ENCODE measurements at places on chromosomes 3 and 15. TPM values are rescaled to one million over a fixed set of nuclear protein-coding genes. Genes with fewer than 3 reads are reported as not detected.

The ZPLD1 gene
- not detected for total RNA-seq

The FETUB gene
- total RNA-seq: not detected

The SLC28A2 gene
- total RNA-seq: not detected

The MLF1 gene
- total RNA-seq: 212 TPM

The CD86 gene
- 3.7 TPM for total RNA-seq

The SSUH2 gene
- 1.00 TPM for total RNA-seq

The PRKCI gene
- 15.9 TPM for total RNA-seq

The SEMA5B gene
- 2.1 TPM for total RNA-seq

The CSTA gene
- total RNA-seq: 0.73 TPM

The MYL3 gene
- total RNA-seq: 10,727 TPM

The HES1 gene
- total RNA-seq: 11.1 TPM

The SLC12A1 gene
- not detected for total RNA-seq

The SLC28A1 gene
- total RNA-seq: 0.46 TPM

DNA sequence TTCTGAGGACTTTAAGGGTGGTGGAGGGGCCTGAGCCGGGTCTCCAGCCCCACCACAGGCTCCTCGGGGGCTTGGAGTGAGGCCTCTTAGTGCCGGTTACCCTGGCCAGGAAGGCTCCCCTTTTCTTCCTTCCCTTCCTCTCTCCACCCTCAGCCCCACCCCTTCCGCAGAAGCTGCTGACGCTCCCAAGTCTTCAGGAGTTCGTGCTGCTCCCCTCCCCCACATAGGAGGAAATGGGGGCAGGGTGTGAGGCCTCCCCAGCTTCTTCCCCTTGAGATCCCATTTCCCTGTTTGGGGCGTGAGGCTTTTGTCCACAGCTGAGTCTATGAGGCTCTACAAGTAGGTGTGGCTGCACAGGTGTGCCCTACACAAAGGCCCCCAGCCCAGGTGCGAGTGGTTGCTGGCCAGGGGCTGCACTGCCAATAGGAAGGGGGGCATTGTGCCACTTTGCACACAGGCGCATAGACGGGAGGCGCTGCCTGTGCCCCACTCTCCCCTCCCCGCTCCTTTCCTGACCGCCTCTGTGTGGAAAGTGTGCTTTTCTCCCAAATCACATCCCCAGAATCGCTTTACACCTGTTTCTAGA lies 915 bp upstream of the CALML4 start:
- peak; percentile 80 for DNase-seq

DNA sequence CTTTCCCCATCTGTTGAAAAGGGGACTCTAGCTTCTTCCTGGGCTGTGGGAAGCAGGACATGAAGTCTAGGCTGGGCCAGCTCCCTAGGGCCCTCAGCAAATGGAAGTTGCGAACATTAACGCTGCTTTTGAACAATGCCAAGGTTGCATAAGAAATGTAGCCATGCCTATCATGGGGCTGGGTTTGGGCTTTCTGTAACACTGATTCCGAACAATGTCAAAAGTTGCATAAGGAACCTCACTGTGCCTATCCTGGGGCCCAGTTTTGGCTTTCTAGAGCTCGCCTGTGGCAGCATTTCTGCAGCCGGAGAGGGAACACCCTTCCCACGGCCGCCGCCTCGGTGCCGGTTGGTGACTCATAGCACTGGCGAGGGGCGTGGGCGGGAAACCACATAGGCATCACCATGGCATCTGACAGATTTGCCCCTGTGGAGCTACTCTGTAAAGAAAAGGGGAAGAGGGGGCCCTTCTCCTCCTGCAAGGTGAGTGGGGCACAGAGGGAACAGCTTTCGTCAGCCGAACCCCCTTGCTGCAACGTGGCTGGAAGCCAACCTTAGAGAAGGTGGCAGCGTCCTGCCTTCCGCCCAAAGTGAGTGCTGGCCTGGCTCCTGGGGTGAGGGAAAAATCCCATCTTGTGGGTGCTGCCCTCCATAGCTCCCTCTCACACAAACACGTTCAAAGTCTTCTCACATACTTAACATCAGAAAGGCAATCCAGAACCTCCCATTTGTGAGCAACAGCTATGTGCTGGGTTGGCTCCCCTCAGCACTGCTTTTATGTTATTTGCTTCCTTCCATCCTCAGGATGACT lies 46.6 kb upstream of the ATP2B2 start:
- peak; percentile 60 for DNase-seq

GRCh38 chr15:64858021-64858575 lies 16.4 kb downstream of the PLEKHO2 start:
- peak; percentile 54 for DNase-seq

- DNase-seq: no peak
Measured at GRCh38 chr3:25107918-25108617, 320.0 kb upstream of the RARB start.

- DNase-seq: no peak
Measured at GRCh38 chr3:155420881-155421486, 127.5 kb upstream of the STRIT1 start.

DNA sequence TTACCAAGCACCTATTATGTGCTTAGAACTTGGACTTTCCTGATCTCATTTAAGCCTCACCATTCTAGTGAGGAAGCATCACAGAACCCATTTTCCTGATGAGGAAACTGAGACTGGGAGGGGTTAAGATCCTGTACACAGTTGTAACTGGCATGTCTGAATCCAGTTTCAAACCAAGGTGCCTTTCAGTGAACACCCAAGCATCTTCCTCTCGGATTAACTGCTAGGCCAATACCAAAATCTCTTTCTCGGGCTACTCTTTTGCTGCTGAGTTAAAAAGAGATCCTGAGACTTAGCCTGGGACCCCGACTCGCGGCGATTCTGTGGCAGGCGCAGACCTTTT lies 578 bp upstream of the CEMIP start:
- DNase-seq: no peak

DNA sequence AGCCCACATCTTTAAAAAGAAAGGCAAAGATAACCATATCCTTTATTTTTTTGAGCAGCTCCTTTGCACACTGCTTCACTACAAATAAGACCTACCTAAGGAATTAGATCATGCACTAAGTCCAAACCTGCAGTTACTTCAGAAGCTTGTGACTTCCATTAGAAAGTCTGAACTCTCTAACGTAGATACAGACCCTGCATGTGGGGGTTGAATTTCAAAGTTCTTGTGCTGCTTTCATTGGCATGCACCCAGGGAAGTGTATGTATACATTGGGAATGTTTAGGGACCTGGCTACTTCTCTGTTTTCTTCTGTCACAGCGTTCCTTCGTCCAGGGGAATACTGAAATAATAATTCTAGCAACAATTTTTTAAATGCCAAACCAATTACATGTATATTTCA lies 185.2 kb upstream of the IL12A start:
- no peak for DNase-seq

GRCh38 chr3:67686069-67686468 lies 31.7 kb upstream of the SUCLG2 start:
- DNase-seq: no peak

- no peak for DNase-seq
Measured at GRCh38 chr3:133455281-133455680, 55.4 kb downstream of the BFSP2 start.

- no peak for DNase-seq
Measured at GRCh38 chr3:171755656-171756055, 54.6 kb downstream of the PLD1 start.

DNA sequence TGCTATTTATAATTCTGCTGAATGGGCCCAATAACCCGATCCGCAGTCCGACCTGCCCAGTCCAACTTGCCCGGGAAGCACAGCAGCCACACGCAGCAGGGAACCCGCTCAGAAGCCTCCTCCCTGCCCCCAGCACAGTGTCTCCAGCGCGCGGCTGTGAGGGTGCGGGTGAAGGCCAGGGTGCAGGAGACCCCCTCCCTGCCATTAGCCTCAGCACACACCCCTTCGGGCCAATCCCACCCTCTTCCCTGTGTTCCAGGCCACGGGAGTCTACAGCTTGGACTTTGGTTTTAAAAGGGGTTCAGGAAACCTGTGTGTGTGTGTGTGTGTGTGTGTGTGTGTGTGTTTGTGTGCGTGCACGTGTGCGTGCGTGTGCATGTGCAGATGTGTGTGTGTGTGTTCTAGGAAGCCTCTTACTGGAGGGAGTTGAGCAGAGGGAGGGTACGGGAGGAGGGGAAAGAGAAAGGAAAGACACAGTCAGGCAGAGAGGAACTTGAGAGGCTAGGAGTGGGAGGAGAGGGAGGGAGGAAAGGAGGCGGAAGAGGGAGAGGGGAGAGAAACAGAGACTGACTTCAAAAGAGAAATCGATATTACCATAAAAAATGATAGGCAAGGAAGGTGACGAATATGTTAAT lies 34.2 kb downstream of the ATP2B2 start:
- DNase-seq: no peak

DNA sequence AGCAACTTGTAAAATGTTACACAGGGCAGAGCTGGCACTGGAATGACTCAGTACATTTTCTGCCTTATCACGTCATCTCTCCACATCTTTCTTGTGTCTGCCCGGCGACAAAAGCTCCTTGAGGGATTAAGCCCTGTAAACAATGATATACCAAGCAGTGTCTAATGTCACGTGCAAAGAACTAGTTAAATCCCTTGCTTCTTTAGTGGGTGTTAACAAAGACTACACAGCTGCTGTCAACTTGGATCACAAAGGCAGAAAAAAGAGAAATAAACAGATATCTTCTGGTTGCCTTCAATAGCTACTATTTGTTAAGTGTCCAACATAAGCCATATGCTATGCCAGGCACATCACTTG lies 48.1 kb upstream of the FRMD4B start:
- no peak for DNase-seq

DNA sequence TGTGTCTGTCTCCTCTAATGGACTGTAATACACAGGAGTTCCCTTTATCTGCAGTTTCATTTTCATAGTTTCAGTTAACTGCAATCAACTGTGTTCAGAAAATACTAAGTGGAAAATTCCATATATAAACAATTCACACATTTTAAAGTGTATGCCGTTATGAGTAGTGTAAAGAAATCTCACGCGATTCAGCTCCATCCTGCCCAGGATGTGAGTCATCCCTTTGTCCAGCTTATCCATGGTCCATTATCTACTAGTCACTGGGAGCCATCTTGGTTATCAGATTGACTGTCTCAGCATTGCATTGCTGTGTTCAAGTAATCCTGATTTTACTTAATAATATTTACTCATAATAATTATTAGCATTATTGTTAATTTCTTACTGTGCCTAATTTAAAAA lies 14.5 kb downstream of the ZPLD1 start:
- no peak for DNase-seq

DNA sequence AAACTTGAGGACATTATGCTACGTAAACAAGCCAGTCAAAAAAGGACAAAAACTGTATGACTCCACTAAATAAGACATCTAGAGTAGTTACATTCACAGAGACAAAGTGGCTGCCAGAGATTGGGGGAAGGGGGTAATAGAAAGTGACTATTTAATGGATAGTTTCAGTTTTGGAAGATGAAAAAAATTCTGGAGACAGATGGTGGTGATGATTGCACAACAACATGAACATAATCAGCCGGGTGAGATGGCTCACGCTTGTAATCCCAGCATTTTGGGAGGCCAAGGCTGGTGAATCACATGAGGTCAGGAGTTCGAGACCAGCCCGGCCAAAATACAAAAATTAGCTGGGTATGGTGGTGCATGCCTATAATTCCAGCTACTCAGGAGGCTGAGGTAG lies 40.6 kb downstream of the DPP8 start:
- DNase-seq: no peak

- no peak for DNase-seq
Measured at GRCh38 chr3:71277341-71277740, 306.2 kb downstream of the FOXP1 start.

DNA sequence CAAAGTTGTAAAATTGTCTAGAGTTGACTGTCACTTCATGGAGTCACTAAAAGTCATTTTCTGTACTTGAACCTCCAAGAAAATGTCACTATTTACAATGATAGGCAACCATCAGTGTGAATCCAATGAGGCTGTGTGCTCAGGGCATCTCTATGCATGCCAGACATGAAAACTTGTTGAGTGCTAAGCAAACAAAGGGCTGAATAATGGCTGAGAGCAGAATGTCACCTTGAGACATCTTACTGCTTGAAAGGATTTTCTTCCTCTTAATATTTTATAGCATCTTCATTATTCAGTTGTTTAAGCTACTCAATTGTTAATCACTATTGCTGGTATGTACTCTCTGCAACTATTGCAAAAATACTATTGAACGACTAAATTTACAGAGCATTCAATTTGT lies 184.7 kb downstream of the PLCH1 start:
- DNase-seq: no peak

DNA sequence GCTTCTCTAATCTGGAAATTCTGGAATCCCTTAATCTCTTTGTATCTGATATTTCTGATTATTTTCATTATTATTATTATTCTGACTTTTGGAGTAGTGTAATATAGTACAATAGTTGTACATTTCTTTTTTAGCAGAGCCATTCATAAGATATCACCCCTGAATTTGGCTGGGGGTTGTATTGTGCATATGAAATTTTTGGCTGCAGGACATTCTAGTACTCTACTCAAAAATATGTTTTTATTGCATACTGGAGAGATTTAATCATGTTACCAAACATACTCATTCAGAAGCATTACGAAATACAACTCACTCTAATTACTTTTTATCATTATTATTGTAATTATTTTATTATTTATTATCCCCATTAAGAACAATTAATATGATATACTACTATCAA lies 589.7 kb upstream of the KCNMB2 start:
- no peak for DNase-seq

GRCh38 chr15:32743411-32744140 lies 25.8 kb downstream of the GREM1 start:
- DNase-seq: no peak

DNA sequence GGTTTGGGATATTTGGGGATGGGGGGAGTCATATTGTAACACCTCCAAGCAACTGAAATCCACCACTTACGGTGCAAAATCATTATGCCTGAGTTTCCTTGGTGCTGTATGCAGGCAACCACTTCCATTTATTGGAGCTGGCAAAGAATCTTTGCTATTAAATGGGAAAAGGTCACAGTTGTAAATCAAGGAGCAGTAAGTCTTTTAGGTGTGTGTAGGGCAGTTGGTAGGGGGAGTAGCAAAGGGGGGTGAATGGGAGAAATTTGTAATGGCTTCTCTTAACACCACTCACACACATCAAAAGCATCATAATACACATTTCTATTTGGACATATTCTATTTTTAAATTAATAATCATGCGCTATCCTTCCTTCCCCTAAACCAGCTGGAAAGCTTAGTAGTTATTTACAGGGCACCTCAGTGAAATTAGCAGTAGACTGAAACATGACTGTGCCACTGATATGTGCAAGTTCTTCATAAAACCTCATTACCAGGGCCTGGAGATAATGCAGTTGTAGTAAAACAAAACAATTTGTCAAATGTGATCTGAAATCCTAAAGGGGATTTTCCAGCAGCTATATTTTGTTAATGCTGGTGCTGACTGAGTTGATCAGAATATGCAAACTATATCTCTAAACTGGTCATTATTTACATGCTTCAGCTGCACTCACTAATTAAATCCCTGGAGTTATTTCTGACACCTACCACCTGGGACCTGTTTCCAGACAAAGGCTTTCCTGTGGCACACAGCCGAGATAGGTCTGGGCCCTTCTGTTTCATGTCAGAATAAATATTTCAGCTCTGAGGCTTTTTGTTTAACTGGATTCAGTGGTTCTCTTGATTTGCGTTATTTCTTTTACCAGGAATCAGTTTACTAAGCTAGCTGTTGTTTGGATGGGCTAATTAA lies 90.1 kb downstream of the B3GALNT1 start:
- no peak for DNase-seq
